Psoas muscle (tissue), 8 donors: ENCODE measurements at places on chromosomes 5 and 9.

DNA sequence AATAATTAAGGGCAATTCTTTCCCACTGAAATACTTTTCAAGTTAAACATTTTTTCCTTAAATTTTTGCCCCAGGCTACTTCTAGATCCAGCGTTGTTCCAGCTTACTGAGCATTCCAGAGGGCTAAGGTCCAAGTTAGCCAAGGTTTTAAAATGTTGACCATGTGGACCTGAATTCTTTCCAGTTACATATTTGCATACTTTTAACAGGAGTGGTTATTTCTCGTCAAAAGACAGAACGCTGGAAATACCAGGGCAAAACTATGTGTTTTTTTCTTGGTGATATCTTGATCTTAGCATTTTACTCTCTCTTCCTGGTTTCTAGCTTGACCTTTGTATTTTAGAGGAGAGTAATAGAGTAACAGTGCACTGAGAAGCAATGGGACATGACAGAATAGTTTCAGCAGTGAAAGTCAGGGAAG lies 32.8 kb downstream of the TMC1 start:
- DNase-seq, result no peak

- no peak for DNase-seq
Observed at GRCh38 chr5:42656651-42657015, 100.0 kb upstream of the CCDC152 start.

- no peak for DNase-seq
Observed at GRCh38 chr5:44454002-44454401, 64.8 kb upstream of the FGF10 start.

DNA sequence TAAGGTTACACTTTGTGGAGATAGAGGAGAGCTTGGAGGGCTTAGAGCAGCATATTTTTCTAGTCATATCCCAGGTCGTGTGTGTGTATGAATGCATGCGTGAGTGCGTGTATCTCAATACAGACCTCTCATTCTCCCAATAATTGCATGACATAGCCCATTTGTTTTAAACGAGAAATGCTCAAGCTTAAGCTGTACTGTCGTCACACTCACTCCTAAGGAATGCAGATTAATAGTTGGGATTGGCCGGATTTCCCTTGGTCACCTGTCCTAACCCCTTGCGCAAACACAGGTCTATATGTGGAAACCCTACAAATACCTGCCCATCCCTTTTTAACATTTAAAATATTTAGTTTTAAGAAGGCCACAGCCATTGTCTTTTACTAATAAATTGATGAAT lies 165.8 kb downstream of the SEMA5A start:
- DNase-seq, result no peak

GRCh38 chr9:8078641-8079140 lies 279.1 kb upstream of the DMAC1 start:
- DNase-seq, result no peak

DNA sequence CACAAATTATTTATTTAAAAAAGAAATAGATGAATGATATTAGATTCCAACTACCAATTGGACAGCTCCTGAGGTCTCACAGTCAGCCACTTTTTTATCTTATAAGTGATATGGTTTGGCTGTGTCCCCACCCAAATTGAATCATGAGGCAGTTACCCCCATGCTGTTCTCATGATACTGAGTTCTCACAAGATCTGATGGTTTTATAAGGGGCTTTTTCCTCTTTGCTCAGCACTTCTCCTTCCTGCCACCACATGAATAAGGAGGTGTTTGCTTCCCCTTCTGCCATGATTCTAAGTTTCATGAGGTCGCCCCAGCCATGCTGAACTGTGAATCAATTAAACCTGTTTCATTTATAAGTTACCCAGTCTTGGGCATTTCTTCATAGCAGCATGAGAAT lies 12.9 kb downstream of the NLN start:
- DNase-seq, result no peak

- no peak for DNase-seq
Observed at GRCh38 chr5:168117469-168117868, 174.0 kb upstream of the WWC1 start.

DNA sequence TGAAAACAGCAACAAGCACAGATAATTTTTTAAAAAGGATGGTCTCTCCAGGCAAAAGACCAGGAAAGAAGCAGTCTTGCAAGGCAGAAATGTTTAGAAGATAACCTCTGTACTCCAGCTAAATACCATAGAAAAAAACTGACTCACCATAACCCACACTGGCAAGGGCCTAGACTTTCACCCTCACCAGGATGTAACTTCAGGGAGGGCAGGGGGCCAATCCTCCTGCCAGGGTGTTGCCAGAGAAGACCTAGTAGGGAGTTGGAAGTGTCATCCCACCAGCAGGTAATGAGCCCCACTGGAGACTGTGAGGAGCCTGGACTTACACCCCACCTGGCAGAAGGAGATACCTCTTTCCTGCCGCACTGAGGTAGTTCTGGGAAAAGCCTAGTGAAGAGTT lies 97.6 kb downstream of the PRELID2 start:
- no peak for DNase-seq
